ENCODE measurements at places on chromosomes 6 and 20.

GRCh38 chr6:96563853-96564252 lies 925 bp downstream of the FHL5 start:
- DNase-seq: no peak

- DNase-seq: no peak
Measured at GRCh38 chr20:57460781-57461465, 64.0 kb downstream of the CTCFL start.

GRCh38 chr6:17985934-17986655 lies 1.3 kb downstream of the KIF13A start:
- no peak for DNase-seq

DNA sequence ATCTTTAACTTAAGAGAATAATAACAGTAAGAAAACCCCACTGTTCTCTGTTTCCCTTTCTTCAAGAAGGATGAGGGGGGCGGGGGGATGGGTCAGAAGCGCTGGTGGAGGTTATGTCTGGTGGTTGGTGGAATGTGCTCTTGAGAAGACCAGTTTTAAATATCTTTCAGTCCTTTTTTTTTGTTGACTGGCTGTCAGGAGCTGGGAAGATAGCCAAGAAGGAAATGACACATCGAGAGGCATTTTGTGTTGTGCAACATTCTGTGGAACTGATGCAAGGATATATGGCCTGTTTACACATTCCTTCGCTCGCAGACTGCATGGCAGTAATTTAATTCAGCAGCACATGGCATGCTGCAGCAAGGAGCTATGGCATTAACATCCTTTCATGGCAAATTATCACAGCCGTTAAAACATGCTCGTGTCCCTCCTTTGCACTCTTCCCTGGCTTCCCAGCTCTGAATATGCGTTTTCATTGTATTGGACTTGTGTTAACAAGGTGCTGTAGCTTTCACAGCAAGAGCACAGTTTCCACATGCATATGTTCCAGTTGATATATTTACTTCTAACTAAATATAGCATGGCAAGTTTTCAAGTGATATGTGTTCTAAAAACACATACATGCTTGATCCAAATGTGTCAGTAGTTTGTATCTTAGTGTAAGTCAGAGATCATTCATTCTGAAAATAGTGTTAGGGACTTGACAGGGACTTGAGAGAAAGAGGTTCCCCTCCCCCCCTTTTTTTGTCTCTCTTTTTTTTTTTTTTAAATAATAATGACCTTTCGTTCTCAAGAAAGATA lies 68.2 kb upstream of the SUPT3H start:
- DNase-seq: no peak

DNA sequence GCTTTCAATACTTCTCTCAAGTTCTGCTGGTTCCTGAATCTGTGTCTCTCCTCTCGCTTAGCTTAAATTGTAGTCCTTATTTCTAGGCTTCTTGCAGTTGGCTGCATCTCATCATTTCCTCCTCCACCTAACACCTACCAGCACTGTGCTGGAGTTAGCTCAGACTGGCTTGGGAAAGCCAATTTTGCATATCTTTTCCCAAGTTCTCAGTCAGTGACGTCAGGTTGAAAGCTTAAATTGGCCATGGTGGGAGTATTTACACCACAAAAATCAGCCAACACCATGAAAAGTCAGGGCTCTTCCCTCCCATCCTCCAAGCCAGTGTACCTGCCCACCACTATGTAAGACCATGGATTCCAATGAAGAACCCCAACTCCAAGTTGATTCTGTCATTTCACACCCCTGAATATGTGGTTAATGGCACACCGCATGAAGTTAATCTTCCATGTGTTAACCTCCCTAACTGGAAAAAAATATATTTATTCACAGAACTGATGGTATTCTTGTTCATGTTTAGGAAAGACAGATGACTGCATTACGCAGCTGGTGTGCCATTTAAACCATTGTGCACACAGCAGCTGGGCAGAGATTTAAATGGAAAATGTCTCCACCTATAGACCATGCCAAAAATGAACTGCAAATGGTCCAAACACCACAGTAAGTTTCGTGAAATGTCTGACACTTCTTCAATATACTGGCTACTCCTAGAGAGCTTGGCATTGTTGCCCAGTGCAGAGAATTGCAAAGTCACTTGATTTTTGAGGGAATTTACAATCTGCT lies 274.1 kb upstream of the MAP3K7 start:
- DNase-seq: peak; percentile 26

DNA sequence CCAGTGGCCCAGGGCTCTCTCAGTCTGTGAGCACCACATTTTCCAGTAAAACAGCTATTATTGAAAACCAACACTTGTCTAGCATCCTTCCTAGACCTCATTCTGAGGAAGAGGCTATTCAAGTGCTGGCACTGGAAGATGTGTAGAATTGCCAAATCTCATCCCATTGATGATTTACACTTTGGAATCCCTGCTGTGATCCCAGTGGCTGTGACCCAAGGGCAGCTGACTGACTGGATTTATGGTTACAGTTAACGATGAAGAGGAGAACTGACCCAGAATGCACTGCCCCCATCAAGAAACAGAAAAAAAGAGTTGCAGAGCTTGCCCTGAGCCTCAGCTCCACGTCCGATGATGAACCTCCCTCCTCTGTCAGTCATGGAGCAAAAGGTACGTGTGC lies 2.4 kb downstream of the CMTR1 start:
- DNase-seq: no peak

DNA sequence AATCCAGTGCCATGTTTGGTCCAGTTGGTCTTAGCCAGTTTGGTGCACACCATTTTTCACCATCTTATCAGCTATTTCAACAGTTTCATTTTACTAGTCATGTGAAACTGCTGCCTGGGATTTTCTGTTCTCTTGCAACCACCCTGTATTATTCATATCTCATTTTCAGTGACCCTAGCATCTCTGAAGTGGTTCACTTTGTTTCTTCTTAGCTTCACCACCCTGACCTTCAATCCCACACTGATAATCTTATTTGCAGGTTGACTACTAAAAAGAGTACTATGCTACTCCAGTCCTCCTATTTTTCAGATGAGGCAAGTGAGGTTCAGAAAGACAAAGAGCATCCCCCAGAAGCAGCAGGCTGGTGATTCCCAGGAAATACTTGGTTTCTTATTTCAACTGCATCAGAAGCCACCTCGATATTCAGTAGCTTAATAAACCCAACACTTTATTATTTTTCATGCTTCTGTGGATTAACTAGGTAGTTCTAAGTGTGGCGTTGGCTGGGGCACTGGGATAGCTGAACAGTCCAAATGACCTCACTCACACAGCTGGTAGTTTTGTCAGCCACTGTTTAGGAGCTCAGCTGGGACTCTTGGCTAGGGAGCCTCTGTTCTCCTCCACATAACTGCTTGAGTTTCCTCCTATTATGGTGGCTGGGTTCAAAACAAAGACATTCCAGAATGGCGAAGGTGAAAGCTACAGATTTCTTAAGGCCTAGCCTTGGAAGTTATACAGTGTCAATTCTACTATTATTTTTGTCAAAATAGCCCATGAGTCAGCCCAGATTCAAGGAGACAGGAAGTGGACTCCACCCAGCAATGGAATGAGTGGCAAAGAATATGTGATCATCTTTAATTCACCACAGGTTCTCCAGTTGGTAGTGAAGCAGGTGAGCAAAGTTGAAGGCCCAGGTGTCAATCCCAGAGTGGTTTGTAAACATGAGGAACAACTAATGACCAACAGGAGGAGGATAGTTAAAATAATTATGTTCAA lies 40.6 kb downstream of the BPIFB4 start:
- DNase-seq: no peak

DNA sequence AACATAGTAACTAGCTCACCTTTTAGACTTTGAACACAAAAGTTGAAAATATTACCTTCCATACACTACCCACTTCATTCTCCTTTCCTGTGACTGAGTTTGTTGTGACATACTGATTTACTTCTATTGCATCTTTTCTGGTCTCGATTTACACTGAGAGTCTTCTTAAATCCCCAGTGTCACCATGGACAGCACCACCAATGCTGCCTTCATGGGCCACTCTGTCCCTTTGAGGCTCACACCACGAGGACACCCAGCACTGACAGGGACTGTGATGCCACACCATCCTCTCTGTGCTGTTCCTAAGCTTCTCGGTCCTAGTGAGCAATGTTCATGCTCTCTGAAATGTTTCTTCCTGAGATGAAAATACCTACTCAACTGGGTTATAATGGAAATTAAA lies 337.1 kb upstream of the IRAK1BP1 start:
- DNase-seq: no peak

DNA sequence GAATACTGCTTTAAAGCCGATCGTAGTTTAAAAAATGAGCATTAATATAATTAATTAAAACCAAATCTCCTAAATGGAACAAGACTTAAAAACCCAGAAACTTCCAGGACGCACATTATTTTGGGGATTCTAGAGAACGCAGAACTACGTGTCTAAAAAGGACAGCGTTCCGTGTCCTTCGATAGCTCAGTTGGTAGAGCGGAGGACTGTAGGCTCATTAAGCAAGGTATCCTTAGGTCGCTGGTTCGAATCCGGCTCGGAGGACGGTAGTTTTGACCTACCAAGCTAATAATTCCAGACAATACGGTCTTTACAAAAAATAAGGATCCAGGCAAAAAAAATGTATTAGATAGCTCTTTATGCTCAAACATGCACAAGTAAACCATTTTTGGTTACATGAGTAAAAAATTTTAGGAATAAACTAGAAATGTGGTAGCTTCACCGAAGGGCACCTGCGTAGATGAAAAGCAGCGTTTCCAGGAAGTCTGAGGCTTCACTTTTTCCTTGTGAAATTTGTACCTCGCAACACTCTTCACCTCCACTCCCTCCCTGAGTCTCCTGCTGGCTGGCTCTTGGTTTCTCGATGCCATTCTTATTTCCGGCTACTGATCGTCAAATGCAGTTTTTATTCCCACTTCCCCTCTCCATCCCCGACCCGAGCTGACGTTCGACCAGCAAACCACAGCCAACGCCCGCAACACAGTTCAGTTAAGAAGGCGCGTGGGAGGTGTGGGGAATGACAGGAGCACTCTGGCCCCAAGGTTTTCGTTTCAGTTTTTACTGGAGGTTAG lies 19.6 kb upstream of the ABT1 start:
- DNase-seq: no peak

DNA sequence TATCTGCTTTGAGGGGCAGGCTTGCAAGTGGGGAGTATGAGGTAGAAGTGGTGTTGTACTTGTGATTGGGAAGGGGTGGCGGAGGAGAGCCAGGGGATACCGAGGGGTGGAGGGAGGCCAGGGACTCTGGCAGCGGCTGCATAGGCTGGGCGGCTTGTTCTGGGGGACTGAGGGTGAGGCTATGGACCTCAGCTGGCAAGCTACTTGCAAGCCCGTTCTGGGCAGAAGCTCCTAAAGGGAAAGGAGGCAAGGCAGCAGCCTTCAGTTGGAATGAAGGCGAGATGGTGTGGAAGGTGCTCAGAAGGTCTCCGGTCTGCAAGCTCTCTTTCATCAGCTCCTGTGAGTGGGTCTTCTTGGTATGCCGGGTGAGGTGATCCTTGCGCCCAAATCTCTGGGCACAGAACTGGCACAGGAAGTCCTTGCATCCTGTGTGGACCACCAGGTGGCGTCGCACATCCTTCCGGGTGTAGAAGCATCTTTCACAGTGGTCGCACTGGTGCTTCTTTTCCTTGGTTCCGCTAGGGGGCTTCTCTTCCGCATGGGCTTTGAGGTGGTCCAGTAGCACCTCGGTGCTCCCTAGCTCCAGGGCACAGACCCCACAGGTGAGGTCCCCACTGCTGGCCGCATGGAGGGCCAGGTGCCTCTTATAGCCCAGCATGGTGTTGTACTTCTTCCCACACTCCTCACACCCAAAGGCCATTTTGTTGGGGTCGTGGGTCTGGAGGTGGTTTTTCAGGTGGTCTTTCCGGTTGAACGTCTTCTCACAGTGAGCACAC lies 66.0 kb downstream of the PLAGL1 start:
- peak; percentile 88 for DNase-seq

DNA sequence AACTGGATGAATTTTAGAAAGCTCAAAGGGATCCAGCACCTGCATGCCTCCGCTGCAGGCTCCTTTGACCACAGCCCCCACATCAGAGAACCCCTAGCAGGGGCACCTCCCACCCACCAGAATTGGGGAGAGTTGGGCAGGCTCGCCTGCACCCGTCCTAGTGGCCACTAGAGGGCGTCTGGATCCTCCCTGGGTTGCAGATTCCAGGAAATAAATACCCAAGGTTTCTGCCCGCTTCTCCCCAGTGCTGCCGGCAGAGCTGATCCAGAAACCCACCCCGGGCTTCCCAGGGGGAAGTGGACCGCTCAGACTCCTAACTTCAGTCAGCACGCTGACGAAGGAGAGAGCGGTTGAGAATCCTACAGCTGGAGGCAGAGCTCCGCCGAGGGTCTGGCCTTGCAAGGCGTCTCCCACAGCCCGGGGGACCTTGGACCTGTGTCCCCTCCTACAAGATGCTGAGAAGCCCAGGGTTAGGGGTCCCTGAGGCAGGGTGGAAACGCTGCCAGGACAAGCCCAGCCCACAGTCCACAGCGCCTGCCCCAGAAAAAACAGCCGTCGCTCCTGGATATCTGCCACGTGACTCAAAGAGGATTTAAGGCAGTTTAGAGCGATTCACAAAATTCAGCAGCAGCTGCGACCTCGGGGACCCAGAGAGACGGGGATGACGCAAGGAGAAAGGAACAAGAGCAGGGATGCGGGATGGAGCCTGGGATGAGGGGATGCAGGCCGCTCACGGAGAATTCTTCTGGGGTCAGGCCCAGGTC lies 32.6 kb upstream of the PHACTR3 start:
- peak; percentile 73 for DNase-seq

- no peak for DNase-seq
Measured at GRCh38 chr20:17910828-17911294, 57.7 kb downstream of the SNX5 start.

DNA sequence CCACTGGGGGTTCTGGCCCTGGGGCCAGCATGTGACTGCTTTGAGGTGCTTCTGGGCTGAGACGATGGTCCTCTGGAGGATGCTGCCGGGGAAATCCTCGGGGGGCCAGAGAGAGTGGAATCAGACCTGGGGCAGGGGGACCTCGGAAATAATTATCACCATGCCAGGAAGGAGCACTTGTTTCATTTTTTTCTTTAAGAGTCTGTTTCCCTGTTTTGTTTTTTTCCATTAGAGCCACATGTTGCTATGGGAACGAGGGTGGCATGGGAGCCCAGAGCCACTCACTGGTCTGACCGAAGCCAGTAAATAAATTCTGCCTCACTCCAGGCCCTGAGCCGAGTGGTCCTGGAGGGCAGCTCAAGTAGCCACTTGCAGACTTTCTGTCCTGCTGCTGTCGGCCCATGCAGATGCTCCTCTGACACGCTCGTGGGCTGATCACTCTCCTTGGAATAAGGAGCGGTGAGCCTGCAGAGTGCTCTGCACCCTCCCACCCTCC lies 365.1 kb downstream of the ZFAND3 start:
- no peak for DNase-seq

GRCh38 chr6:149642829-149643580 lies 5.5 kb downstream of the KATNA1 start:
- DNase-seq: no peak

- DNase-seq: no peak
Measured at GRCh38 chr6:159963111-159963510, 5.8 kb upstream of the IGF2R start.

- DNase-seq: no peak
Measured at GRCh38 chr6:16436550-16436949, 198.2 kb downstream of the GMPR start.

- no peak for DNase-seq
Measured at GRCh38 chr20:57388953-57389694, 2.1 kb upstream of the RBM38 start.

GRCh38 chr6:82877213-82878195 lies 188.1 kb downstream of the UBE3D start:
- no peak for DNase-seq

All from NCI-H526 (cell line).